ENCODE measurements at places on chromosomes 7 and 10.
A peak's percentile ranks its signal among the peaks of the same experiment; 100 is the strongest.

GRCh38 chr7:54932818-54933543 is 85.8 kb upstream of the EGFR start:
- DNase-seq = no peak

GRCh38 chr10:10847387-10847786 is 170.3 kb upstream of the CELF2 start:
- no peak for DNase-seq

DNA sequence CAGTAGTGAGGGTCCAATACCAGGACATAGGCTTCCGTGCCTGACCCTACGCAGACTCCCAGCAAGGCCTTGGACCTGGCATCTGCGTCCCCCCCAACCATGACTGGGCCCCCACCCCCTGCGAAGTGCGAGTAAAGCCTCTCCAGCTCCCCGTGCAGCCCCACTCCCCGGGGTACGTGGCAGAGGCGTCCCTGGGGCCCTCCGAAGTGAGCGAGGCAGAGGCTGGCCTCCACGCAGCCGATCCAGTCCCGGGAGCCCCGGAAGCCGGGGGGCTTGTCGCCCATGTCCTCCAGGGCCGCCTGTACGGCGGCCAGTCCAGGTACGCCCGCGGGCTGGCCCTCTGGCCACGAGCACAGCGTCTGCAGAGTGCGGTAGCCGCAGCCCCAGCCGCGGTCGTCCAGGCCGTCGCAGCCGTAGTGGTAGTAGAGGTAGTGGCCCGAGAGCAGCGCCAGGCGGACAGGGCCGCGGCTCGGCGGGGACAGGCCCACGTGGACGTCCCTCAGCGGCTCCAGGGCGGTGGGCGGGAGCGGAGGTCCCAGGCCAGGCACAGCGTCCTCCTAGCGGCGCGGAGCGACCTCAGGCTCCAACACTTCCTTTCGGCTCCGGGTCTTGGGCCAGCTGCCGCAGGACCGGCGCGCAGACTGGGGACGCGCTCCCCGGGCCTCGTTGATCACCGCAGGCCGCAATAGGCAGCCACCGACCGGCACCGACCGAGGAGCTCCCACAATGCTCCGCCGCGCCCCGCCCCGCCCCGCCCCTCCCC is at the start of gene UFSP1:
Gene UFSP1 (minus strand): TSS at position 728 of the 763 bp plus-strand sequence. CDS start 444 bp downstream, at position 284.
- peak; percentile 25 for DNase-seq

- no peak for DNase-seq
These were observed 92.5 kb downstream of the KLF6 start for GRCh38 chr10:3692387-3692999.

- no peak for DNase-seq
These were observed 226.4 kb downstream of the MAGI2 start for GRCh38 chr7:79227044-79227443.

- DNase-seq = no peak
These were observed 9.6 kb downstream of the PRF1 start for GRCh38 chr10:70592746-70593512.

DNA sequence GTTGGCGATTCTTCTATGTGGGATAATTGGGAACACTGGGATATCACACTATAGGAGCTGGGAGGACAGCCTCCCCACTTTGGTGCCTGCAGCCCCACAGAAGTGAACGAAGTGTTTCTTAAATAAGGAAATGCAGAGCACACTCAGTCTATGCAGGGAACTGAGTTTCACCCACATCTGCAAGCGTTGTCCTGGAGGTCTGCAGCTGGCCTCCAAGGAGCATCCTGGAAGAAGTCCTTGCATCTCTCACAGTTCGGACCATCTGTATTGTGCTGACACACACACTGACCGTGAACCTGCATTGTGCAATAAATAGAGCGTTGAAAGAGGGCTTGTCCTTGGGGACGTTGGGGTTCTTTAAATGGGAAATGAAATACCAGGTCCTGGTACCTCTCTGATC is 25.8 kb downstream of the LAMB4 start:
- DNase-seq = no peak

DNA sequence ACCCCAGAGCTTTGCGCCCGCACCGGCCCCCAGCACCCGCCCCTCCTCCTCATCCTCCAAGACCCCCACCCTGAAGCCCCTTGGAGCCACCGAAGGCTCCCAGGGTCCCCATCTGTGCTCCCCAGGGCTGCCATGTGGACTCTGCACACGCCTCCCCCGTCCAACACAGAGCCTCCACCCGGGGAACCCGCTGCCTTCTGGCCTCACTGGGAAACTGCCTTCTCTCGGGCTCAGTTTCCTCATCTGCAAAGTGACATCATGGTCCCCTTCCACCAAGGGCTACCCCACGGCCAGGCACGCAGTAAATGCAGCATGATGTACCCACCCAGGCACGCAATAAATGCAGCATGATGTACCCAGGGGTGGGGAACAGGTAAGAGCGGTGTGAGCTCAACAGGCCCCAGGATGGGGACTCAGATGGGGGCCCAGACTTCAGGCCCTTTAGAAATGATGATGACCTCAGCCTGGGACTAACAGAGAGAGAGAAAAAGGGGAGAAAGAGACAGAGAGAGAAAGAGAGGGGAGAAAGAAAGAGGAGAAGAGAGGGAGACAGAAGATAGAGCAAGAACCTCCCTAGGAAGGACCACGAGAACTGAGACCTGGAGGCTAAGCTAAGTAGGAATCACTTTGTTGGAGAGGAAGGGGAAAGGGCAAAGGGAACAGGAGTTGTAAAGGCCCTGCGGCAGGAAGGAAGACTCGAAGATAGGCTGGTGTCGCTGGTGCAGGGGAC is 2.5 kb upstream of the MICALL2 start:
- no peak for DNase-seq

DNA sequence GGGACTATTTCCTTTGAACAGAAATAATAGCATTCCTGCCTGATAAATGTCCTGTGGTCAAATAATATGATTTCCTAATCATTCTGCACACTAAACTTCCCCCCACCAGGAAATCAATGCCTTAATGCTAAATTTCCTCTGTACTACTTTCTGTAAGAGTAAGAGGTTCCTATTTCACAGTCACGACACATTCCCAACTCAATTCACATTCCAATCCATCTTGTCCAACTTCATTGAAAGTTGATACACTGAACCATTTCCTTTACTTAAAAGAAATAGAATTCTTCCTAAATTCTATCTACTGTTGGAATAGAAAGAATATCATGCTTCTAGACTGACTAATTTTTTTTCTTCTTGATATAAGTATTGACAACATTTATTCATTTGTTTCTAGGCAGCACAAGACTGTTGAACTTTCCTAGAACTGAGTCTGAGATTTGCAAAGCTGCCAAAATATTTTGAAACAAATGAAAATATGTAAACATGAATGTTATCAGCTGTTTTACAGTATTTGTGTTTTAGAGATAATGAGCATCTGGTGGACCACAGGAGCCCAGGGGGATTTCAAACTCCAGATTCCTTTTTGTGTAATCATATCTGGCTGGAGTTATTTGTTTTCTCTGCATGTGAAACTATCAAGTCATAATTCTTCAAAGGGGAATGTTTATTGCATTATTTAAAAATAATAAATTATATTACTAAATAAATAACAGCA is 121.5 kb downstream of the TPST1 start:
- DNase-seq = no peak

DNA sequence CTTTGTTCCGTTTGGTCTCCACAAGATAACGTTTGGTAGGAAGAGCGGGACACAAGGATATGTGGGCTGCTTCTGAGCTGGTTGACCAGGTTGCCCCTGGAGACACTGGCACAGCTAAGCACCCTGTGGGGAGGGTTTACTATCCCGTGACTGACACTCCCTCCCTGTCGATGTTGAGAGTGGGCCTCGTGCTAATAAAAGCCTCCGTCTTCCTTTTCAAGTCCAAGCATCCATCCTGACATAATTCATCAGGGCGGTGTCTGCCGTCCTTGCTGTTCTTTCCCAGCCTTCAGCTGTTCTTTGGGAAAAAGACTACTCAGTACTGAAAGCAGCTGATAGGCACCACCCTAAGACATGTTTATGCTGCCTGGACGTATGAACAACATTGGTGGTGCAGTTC is 49.6 kb downstream of the SHH start:
- DNase-seq = no peak

DNA sequence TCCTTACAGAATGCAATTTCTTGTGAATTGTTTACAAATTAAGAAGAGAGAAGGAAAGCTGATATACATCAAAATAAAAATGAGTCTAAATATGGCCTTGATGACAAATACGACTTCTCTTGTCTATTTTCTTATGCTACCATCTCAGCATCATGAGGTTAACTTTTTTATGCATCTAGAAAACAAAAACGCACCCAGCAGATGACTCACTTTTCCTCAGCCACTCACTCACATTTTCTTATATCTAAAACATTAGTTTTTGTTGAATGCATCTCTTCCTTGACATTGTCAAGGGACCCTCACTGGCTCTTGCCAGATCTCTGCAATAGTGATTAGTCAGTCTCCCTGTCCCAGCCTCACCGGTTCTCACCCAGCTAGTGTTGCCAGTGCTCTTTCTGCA is 256.4 kb upstream of the SLC26A5 start:
- no peak for DNase-seq

DNA sequence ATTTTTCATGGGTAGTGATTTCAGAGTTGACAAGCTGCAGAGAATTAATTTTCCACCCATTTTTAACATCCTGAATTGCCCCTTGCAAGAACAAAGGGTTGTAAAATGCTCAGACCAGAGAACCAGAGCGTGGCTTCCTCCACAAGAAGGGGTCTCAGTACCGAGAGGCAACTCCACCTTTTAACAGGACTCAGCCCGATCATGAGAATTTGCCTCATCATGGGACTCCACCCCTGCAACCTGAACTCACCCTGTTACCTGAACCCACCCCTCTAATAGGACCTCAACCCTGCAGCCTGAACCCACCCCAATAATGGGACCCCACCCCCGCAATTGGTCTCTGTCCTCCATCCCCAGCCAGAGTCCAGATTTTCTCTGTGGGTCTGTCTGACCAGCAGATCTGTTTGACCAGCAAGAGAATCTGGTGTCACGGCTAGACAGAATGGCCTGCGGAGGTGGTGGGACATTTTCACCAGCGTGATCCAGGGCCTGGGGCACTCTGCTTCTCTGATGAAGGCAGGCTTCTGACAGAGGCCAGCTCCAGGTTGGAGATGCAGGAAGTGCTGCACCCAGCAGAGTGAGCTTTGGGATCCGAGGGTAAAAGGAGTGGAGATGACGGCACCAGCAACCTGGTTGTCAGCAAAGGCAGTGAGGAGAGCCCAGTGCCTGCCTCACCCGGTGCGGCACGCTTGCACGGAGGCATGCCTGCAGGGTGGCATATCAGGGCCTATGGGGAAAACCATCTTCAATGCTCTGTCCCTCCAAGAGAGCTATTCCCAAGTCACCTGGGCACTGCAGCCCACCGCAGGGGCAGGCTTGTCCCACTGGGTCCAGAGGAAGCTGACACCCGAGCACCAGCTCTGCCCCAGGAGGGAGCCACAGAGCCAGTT is 136.6 kb downstream of the TCERG1L start:
- no peak for DNase-seq
